ENCODE measurements at places on chromosomes 2 and 18. TPM values are rescaled to one million over a fixed set of nuclear protein-coding genes. Genes with fewer than 3 reads are reported as not detected.

COL5A2 gene
- total RNA-seq, result 0.24 TPM

EPB41L3 gene
- 0.73 TPM for total RNA-seq

HOXD13 gene
- total RNA-seq, result not detected

CKAP2L gene
- total RNA-seq, result 1.2 TPM

SPATS2L gene
- 0.86 TPM for total RNA-seq

DNA sequence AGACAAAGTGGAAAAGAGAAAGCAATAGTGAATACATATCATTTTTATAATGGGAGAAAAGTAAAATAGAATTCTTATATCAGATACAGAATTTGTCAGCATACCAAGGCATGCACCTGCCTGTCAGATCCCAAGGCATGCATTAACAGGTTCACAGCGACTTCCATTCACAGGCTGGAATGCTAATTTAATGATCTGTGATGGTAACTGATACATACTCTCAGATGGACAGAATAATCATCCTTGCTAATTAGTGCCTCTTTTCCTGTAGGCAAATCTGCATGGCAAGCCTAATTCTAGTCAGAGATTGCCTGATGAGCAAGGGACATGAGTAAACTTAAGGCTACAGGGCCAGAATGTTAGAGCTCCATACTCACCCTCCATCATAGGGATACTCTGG, 76.1 kb downstream of the PRKRA start:
- no peak overlapping the region for H3K4me3 ChIP-seq
- no peak overlapping the region for H3K27ac ChIP-seq
- no peak for DNase-seq
- peaks cover 24% of the 10 kb centered on the region for H3K27me3 ChIP-seq
- no peaks in the 10 kb centered on the region for H3K4me1 ChIP-seq

DNA sequence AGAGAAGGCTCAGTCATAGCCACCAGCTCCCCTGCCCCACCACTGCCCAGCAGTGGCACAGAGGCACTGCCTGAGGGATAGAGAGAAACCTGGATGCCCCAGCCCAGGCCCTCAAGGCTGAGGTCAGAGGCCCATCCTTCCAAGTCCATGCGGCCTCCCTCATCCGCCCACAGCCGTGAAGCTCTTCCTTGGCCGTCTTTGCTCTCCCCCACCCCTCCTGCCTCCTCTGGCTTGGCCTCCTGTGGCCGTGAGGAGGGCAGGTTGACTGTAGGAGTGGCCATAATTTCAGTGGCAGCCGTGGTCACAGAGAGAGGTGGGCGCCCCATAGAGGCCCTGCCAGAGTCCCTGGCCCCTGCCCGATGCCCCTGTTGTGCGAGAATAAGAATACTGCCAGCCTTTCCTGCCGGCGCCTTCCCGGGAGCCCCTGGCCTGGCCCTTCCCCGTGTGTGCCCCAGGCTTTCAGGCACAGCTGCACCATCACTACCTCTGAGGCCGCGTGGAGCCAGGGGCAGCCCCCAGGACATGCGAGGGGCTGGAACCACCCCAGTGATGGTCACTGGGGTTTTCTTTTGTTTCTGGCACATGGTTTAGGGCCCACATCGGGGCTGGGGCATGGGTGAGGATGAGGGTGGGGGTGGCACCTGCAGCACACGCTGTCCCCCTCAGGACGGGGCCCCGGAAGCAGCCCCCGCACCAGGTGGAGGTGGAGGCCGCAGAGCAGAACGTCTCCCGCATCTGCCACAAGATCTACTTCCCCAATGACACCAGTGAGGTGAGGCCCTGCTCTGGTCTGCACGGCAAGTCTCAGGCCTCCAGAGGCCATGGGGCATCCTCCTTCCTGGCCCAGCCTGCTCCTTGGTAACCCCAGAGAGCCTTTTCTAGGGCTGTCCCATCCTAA, 13.1 kb upstream of the GPR17 start:
- H3K27ac ChIP-seq, result peak overlapping the region; percentile 83
- DNase-seq, result peak; percentile 53
- peak overlapping the region; percentile 50 for H3K4me3 ChIP-seq
- H3K27me3 ChIP-seq, result no peaks in the 10 kb centered on the region
- no peaks in the 10 kb centered on the region for H3K36me3 ChIP-seq
- H3K4me1 ChIP-seq, result peaks cover 94% of the 10 kb centered on the region

- H3K36me3 ChIP-seq, result no peaks in the 10 kb centered on the region
- no peak for DNase-seq
- H3K27me3 ChIP-seq, result no peaks in the 10 kb centered on the region
Measured at GRCh38 chr2:171509945-171510731, 12.1 kb upstream of the CYBRD1 start.

- no peaks in the 10 kb centered on the region for H3K27me3 ChIP-seq
- H3K27ac ChIP-seq, result no peak overlapping the region
- H3K4me1 ChIP-seq, result peaks cover 14% of the 10 kb centered on the region
- H3K4me3 ChIP-seq, result no peak overlapping the region
- no peak for DNase-seq
Measured at GRCh38 chr2:112162956-112163355, 24.8 kb downstream of the FBLN7 start.

DNA sequence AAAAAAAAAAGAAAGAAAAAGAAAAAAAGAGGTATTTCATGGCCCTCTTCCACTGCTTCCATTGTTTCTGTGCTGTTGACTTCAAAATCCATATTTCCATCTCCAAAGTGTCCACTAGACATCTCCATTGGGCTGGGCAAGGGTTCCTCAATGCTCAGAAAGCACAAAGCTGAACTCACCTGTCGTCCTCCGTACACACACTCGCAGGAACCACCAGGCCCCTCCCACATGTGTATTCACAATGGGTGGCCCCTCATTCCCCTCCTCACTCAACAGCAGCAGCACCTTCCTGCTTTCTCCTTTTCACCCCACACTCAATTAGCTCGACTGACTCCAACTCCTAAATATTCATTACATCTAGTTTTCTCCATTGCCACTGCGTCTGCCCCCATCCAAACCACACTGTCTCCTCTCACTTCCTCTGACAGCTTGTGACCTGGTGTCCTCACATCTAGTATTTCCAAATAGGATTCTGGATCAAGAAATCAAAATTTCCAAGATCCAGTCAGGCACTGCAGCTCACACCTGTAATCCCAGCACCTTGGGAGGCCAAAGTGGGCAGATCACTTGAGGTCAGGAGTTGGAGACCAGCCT, 25.2 kb downstream of the OSBPL1A start:
- no peak overlapping the region for H3K4me3 ChIP-seq
- peaks cover 3% of the 10 kb centered on the region for H3K27me3 ChIP-seq
- no peaks in the 10 kb centered on the region for H3K36me3 ChIP-seq
- DNase-seq, result no peak
- H3K4me1 ChIP-seq, result no peaks in the 10 kb centered on the region

DNA sequence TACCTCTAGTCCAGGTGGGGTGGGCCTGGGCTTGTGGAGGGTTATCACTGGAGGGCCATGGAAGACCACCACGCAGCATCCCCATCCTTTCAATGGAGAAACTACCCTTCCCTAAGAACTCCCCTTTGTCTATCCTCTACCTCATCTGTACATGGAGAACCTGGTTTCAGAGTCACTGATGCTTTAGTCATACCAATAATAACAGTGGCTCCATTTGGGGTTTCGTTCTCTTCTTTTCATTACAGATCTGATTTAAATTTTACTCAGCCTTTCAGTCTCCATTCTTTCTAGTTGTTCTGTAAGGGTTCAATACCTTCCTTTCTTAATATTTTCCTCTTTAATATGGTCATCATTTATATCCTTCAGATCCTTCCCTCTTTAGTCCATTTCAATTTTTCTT, 54.6 kb upstream of the ZFP36L2 start:
- no peak overlapping the region for H3K27ac ChIP-seq
- peaks cover 93% of the 10 kb centered on the region for H3K36me3 ChIP-seq
- no peaks in the 10 kb centered on the region for H3K27me3 ChIP-seq
- DNase-seq, result no peak

- no peaks in the 10 kb centered on the region for H3K36me3 ChIP-seq
- peaks cover 7% of the 10 kb centered on the region for H3K27me3 ChIP-seq
- no peak overlapping the region for H3K27ac ChIP-seq
- DNase-seq, result no peak
- no peak overlapping the region for H3K4me3 ChIP-seq
Measured at GRCh38 chr2:98191883-98192282, 104.9 kb downstream of the VWA3B start.

GRCh38 chr2:88092773-88093172, 25.1 kb downstream of the SMYD1 start:
- H3K27ac ChIP-seq, result no peak overlapping the region
- peaks cover 15% of the 10 kb centered on the region for H3K4me1 ChIP-seq
- no peak overlapping the region for H3K4me3 ChIP-seq
- no peak for DNase-seq

DNA sequence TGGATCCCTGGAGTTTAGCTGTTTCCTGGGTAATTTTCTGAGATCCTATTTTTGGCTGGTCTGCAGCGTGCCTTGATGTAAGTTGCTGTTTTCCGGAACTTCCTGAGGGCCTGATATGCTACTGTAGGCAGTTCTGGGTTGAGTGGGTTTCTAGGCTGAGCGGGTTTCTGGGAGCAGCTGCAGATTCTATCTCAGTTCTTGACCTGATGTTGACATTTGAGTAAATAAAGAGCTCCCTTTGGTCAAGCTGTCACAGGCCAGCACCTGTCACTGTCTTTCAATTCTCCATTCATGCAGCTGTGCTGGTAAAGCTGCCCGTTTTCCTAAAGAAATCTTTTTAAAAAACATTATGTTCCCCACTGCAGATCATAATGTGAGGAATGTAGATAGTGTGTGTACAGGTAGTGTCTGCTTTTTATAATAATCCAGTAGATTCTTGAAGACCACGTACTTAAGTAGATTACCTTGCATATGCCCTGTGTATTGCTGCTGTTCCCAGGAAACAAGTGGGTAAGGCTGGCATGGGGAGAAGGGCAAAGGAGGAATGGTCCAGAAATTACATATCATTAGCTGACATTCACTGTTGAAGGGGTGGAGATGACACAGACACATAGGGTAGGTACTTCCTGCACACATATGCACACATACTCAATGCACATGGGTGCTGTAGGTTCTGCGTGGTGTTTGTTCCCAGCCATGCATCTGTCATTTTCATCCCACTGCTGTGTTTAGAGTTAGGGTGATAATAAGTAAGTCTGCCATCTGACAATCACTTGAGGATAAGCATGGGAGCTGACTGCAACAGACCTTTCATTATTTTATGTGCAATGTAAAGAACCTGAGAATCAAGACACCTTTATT, 25.9 kb downstream of the CD28 start:
- no peak overlapping the region for H3K4me3 ChIP-seq
- DNase-seq, result no peak
- H3K36me3 ChIP-seq, result no peaks in the 10 kb centered on the region
- no peaks in the 10 kb centered on the region for H3K4me1 ChIP-seq
- H3K27me3 ChIP-seq, result peaks cover 19% of the 10 kb centered on the region

GRCh38 chr2:184597571-184597991, 748 bp upstream of the ZNF804A start:
- peaks cover 30% of the 10 kb centered on the region for H3K4me1 ChIP-seq
- H3K27ac ChIP-seq, result peak overlapping the region; percentile 80
- H3K4me3 ChIP-seq, result peak overlapping the region; percentile 78
- H3K36me3 ChIP-seq, result peaks cover 2% of the 10 kb centered on the region
- peak; percentile 23 for DNase-seq
- H3K27me3 ChIP-seq, result peaks cover 14% of the 10 kb centered on the region

DNA sequence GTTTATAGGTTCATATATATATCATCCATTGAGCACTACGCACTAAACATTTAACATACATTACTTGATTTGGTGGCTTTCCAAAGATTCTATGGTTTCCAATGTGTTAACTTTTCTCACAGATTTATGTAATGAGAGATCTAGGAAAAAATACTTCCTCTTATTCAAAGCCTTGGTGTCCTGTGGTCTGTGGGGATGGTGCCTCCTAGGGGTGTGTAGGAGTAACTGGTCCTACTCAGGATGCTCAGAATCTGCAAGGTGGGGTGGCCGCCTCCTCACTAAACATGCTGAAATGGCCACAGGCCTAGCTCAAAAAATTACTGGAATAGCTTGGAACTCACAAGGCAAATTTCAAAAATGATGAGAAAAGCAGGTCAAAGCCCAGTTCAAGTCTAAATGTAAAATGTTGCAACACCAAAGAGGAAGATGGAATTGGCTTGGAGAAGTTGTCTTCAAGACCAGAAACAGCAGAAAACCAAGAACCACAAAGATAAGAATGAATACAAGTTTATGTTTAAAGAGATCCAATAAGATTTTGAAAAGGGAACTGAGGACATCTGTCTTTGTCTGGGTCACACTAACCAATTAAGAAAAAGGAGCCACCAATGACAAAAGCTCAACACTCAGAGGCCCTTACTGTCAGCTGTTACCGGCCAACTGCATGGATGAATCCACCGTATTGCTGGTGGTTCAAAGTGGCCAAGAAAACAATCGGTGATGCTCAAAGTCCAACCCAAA, 11.5 kb downstream of the GPR55 start:
- peaks cover 18% of the 10 kb centered on the region for H3K4me1 ChIP-seq
- peak; percentile 16 for DNase-seq
- H3K4me3 ChIP-seq, result no peak overlapping the region
- H3K27me3 ChIP-seq, result peaks cover 1% of the 10 kb centered on the region
- H3K36me3 ChIP-seq, result no peaks in the 10 kb centered on the region

DNA sequence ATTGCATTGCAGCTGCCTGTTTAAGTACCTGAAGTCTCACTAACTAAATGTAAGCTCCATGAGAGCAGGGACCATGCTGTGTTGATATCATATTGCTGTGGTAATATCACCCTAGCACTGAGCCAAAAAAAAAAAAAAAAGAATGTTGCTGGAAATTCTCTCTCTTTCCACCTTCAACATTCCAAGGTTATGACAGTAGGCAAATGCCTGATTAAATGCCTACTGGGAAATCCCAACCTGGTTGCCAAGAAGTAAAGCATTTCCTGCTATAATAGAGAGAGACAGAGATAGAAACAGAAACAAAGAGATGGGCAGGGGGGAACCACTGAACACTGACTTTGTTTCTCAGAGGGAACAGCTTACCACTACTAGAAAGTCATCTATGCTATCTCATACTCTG, 1604.2 kb downstream of the LRP1B start:
- no peak overlapping the region for H3K4me3 ChIP-seq
- no peaks in the 10 kb centered on the region for H3K36me3 ChIP-seq
- H3K27ac ChIP-seq, result no peak overlapping the region
- DNase-seq, result no peak
- no peaks in the 10 kb centered on the region for H3K4me1 ChIP-seq

- no peaks in the 10 kb centered on the region for H3K27me3 ChIP-seq
- no peak for DNase-seq
- peaks cover 12% of the 10 kb centered on the region for H3K4me1 ChIP-seq
- no peak overlapping the region for H3K4me3 ChIP-seq
- no peak overlapping the region for H3K27ac ChIP-seq
- H3K36me3 ChIP-seq, result no peaks in the 10 kb centered on the region
Measured at GRCh38 chr2:85974390-85974789, 85.6 kb upstream of the ST3GAL5 start.
